ENCODE measurements at places on chromosomes 3 and 15.

DNA sequence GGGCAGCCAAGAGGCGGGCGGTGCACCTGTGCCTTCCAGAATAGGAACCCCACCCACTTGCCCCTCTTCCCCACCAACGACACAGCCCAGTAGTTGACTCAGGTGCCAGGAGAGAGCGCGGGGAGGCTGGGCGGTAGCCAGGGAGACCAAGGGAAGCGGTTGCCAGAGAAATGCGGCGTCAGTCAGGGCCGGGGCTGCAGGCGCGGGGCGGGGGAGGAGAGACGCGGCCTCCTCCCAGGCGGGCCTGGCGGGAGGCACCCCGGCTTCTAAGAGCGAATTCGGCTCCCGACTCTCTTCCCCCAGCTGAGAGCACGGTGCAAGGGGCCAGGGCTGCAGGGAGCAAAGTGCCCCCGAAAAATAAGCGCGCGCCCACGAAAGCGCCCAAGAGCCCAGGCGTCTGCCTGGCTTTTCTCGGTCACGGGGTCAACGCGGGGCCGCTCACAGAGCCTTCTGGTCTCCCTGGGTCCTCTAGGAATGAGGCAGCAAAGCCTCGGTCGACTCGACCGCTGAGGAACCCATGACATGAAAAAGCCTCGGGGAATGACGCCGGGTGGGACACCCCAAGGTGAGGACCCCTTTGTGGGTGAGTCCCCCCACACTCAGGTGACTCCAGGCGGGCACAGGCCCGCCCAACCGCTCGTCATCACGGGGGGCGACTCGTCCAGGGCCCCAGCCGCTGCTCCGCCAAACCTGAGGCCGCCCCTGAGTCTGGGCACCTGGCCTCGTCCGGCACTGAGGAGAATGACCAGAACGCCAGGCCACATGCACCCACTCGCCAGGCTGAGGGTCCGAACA, 716 bp downstream of the CPEB1 start:
- DNase-seq, result peak; percentile 31

DNA sequence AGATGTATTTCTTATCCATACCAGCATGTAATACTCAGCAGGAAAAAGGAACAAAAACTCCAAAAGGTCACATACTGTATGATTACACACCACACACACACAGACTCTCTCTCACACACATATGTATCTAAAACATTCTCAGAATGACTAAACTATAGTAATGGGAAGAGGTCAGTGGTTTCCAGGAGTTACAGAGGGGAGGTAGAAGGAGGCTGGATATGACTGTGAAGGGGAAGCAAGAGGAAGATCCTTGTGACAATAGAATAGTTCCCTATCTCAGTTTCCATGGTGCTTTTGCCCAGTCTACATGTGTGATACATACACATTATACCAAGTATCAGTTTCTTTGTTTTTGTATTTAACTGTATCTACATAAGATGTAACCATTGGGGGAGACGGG, 190.1 kb downstream of the IL5RA start:
- DNase-seq, result no peak

DNA sequence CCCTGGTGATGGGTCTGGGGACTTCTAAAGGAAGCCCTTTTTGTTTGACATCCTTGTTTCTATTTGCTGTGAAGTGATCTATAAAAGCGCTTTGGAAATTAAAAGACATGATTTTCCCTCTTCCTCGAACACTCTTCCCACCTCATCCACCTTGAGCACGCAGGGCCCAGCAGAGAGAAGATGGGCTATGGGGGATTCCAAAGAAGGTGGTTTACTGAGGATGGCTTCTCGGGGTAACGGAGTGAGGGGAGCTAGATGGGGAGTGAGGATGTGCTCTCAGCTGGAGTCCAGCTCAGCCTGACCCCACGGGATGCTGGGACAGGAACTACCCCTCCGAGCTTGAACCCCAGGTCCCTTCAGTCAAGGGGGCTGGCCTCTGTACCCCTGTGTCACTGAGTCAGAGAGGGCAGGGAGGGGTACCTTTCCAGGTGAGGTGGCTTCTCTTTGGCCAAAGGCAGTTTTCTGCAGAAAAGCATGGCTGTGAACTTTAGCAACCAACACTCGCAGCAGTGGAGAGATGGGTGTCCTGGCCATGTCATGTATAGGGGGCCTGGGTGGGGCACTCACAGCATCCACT, 180.7 kb upstream of the SMAD3 start:
- DNase-seq, result no peak

DNA sequence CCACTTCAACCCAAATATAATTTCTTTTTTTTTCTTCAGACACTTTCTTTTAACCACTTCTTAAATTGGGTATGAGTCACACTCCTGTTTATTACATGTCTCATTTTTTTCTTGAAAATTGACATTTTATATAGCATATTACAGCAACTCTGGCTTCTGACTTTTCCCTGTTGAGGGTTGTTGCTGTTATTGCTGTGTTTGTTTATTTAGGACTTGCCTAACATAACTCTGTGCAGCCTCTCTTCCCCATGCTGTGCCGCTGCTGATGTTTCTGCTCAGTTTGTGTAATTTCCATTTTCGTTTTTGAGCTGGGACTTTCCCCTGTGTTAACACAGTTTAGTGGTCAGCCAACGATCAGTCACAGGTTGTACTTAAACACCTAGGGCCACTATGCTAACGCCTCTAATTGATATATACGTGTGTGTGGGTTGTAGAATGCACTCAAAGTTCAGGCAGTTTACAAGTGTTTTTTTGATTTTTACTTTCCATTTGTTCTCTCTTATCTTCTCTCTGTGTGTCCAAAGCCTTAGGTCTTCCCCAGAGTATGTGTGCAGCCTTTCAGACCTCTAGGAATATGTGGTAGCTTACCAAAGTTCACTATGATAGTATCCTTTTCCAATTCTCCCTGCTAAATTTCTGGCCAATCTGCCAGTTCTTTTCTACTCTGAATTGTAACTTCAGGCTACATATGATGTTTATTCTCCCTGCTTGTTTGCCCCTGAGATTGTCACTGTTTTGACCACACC, 337.2 kb downstream of the ZBTB20 start:
- DNase-seq, result no peak

DNA sequence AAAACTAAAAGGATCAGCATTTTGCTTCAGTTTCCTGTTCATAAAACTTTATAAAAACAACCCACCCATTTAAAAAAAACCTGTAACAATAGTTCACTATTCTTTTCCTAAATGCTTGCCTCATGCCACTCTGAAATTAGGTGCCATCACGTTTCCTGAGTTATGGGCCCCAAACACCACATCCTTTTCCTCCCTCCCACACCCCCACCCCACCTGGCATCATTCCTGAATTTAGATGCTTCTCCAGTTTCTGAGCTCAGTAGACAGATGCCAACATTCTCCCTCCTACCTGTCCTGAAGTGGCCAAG, 11.9 kb upstream of the ARHGEF3 start:
- no peak for DNase-seq

DNA sequence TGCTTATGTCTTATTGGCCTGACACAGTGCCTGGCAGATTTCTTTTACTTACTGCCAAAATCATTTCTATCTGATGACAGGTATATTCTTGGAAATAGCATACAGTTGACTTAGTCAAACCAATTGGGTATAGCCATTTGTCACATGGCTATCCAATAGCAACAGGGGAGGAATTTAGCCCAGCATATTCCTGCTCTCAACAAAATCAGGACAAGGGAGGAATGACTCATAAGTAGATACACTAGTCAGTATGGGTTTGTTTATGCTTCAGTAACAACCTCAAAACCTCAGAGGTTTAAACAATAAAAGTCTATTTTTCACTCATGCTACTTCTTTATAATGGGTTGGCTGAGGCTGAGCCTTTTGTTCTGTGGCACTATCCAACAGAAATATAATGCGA, 38.0 kb upstream of the VILL start:
- no peak for DNase-seq

DNA sequence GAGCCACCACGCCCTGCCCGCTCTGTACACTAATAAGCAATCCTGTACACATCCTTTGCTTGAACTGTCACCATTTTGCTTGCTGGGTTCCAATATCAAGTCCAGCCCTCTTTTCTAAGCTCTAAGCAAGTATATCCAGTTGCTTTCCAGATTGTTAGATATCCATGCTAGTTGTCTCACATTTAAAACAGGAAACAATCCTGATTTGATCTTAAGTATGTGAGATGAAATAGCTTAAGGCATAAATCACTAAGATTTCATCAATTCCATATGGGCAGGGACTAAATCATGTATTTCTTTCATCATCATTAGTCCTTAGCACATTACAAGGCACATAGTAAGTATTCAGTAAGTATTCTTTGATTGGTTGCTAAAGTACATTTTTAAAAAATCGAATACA, 16.2 kb downstream of the ATP11B start:
- no peak for DNase-seq

DNA sequence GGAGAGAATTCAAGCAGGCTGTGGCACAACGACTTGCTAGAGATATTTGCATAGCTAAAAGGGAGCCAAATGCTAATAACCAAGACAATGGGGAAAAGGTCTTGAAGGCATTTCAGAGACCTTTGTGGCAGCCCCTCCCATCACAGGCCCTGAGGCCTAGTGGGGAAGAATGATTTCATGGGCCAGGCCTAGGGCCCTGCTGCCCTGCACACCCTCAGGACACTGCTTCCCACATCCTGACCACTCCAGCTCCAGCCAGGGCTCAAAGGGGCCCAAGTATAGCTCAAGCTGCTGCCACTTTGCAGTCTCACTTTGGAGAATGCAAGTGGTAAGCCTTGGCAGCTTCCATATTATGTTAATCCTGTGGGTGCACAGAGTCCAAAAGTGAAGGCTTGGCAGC, 21.5 kb upstream of the PTPN23 start:
- no peak for DNase-seq

DNA sequence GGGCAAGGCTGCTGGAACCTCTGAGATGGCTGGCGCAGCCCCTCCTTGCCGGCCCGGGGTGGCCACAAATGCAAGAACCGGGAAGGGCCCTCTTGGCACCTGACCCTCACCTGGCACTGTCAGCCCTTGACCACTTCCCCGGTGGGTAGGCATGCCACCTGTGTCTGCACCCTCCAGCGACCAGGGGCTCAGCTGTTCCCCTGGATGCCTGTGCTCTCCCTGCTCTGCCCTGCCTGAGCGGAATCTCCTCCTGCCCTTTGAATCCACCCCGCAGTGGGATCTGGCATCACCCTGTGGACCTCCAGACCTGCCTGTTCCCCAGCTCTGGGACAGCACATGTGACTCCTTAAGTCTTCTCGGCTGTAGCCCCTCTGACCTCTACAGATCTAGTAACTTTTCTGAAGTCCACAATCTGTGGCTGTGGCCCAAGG, 26.1 kb upstream of the FGD5 start:
- no peak for DNase-seq

GRCh38 chr3:72702390-72702789, 145.9 kb downstream of the SHQ1 start:
- no peak for DNase-seq

DNA sequence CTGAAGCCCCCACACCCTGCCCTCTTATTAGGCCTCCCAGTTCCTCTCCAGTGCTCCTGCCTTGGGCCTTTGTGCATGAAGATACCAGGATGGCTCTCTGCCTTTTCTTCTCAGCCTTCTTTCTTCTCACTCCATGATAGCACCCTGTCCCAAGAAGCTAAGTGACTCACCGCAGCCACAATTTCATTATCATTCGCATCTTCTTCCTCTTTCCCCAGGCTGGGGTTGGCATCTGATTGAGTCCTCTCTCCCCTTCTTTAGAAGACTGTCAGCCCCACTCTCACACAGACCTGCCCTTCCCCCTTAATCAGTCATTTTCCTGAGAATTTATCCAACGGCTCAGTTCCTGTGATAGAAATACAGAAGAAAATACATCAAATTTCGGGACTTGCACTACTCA, 102.0 kb downstream of the STAC start:
- no peak for DNase-seq

- DNase-seq, result no peak
Measured at GRCh38 chr15:22939051-22939450, 41.1 kb downstream of the CYFIP1 start.

DNA sequence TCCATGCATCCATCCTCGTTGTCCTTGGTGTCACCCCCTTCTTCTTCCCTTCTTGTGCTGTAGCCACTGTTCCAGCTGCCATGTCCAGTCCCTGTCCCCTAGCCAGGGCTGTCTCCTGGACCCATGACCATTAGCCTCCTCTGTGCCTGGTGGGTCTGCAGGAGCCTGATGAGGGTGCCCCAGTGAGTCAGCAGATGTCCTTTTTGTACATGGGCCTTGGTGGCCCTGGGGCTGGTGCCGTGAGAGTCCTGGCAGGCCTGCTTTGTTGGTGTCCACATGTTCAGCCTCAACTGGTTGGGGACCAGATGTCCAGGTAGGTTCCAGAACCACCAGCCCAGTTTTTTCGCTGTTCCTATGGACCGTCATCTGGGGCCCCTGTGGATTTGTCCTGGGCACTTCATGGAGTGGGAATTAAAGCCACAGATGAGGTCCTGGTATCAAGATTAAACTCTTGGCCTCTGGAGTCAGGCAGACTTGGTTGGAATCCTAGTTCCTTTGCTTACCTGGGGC, 66.1 kb downstream of the FBLN2 start:
- DNase-seq, result no peak

DNA sequence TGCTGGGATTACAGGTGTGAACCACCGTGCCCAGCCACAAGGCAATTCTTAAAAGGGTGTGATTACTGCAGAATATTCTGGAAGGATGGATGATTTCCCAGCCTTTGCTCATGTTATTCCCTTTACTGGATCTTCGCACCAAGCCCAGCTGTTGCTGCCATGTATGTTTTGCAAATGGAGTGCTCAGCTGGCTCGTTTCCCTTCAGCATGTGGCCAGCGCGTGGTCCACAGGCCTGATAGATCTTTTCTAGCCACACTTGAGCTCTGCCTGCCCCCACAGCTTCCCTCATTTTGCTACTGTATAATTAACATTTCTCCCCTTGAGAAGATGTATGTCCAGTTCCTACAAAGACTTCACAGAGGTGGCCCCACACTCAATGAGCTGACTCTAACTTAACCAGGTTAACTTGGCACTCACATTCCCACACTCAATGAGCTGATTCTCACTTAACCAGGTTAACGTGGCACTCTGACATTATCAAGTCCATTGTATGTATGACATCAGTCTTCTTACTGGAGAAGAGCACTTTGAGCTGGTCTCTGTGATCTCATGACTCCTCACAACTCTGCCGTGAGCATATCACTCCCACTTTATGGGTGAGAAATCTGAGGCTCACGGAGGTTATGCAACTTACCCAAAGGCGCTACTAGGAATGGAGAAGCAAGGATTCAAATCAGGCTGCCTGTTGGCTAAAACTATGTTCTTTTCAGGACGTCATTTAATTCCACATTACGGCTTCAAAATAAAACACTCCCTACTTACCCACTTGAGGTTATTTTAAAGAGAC, 49.2 kb downstream of the TM4SF4 start:
- no peak for DNase-seq

- peak; percentile 80 for DNase-seq
Measured at GRCh38 chr15:85754989-85755388, 39.7 kb downstream of the KLHL25 start.
